ENCODE measurements at places on chromosomes 7 and 10. TPM values are rescaled to one million over a fixed set of nuclear protein-coding genes. Genes with fewer than 3 reads are reported as not detected.

GRCh38 chr10:90674928-90675327, 182.9 kb downstream of the HTR7 start:
- DNase-seq, result peak; percentile 32

DNA sequence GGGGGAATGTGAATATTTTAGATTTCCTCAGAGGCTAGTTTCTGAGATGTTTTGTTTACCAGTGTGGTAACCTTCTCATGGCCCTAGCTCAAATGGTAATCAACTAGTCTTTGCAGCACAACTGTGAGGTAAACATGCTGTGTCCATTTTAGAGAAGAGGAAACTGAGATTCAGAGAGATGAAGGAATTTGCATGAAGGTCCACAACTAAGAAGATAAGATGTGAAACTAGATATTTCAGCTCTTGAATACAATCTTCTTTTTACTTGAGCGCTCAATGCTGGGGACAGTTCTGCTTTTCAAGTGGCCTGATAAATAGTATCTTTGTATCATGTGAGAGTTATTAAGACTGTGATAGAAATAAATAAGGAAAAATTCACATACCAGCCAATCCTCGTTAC, 245.4 kb downstream of the AUTS2 start:
- DNase-seq, result no peak

- DNase-seq, result no peak
Measured at GRCh38 chr7:50862302-50862701, 79.6 kb upstream of the GRB10 start.

DNA sequence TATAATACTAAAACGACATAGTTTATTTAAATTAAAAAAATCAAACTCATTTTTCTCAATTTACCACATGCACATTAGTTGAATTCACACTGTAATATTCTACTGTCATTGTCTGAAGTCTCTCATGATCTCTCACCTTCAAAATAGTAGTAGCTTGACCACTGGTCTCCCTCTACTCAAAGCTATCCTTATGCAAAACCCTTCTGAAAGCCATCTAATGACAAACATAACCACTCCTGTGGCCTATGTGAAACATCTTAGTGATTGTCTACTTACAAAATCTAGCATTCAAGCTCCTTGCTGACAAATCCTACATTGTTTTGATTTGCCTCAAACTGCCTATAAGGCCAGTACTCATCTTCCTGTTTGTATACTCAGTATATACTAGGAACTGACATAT, 606.0 kb upstream of the GHITM start:
- DNase-seq, result no peak

DNA sequence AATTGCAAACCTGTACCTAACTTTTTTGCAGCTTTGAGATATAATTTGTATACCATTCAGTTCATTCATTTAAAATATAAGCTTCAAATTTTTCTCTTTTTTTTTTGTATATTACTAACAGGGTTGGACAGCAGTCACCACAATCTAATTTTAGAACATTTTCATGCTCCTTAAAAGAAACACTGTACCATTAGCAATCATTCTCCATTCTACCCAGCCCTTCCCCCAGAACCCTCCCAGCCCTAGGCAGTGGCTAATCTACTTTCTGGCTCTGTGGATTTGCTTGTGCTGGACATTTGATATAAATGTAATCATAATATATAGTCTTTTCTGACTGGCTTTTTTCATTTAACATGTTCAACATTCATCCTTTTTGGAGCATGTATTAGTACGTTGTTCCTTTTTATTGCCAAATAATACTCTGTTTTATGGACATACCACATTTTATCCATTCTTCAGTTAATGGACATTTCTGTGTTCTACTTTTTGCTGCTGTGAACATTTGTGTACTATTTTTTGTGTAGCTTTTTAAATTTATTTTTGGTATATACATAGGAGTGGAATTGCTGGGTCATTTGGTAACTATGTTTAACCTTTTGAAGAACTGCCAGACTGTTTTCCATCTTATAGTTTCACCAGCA, 40.9 kb upstream of the ST7 start:
- no peak for DNase-seq

DNA sequence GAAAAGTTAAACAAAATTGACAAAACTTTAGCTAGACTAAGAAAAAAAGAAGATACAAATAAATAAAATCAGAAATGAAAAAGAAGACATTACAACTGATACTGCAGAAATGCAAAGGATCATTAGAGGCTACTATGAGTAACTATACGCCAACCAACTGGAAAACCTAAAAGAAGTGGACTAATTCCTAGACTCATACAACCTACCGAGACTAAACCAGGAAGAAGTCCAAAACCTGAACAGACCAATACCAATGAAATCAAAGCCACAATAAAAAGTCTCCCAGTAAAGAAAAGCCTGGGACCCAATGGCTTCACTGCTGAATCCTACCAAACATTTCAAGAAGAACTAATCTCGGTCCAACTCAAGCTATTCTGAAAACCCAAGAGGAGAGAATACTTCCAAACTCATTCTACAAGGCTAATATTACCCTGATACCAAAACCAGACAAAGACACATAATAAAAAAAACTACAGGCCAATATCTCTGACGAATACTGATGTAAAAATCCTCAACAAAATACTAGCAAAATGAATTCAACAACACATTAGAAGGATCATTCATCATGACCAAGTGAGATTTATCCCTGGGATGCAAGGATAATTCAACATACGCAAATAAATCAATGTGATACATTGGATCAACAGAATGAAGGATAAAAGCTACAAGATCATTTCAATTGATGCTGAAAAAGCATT, 20.3 kb downstream of the ELAPOR2 start:
- no peak for DNase-seq

GRCh38 chr10:4067931-4068561, 283.0 kb upstream of the KLF6 start:
- DNase-seq, result no peak

GRCh38 chr10:104895981-104896380, 254.9 kb downstream of the SORCS3 start:
- DNase-seq, result no peak

GRCh38 chr7:786472-787255, 45.6 kb upstream of the SUN1 start:
- peak; percentile 69 for DNase-seq

OR2A5 gene
- not detected for polyA plus RNA-seq

DNA sequence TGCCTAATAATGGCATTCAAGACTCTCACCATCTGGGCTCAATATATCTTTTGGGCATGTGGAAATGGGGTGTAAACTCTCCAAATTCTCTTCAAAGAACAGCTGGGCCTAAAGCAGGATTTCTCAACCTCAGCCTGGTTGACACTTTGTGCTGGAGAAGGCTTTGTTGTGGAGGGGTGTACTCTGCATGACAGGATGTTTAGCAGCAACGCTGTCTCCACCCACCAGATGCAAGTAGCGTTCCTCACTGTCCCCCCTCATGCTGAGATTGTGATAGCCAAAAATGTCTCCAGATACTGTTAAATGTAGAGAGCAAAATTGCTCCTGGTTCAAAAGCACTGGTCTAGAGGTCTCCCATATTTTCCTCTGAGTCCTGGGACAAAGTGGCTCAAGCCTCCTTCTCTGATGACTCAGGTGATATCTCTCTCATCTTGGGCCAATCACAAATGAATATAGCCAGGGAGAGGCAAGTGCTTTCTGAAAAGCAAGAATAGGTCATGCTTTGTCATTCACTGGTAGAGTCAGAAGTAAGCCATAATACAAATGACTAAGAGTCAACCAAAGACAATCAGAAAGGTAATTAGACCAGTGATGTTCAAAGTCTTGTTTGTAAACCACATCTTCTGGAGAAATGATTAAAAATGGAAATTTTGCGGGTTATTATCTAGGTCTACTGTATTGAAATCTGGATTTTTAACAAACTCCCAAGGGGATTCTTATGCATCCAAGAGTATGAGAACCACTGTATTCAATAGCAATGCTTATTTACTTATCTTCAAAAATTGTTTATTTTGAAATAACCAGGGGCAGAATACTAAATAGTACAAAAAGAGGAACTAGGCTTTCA, 330.8 kb downstream of the PTEN start:
- DNase-seq, result no peak

DNA sequence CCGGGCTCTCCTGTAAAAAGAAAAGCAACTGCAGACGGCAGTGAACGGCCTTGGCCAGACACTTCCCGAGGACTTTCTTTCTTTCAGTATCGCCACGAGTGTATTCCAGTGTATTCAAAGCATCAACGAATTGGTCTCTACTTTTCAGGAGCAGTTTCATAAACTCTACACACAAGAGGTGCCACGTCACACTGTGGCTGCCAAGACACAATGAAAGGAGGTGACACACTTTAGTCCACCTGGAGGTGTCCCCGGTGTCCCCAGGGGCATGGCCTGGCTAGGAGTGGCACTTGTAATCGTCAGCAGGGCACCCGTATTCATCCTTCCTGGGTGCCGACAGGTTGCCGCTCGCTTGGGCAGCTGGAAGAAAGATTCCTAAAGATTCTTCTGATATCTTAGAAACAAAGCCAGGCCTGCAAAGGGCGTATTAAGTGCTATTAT, 5.0 kb downstream of the TNS3 start:
- DNase-seq, result no peak

GRCh38 chr7:129401228-129401966, 32.8 kb upstream of the STRIP2 start:
- peak; percentile 24 for DNase-seq

- DNase-seq, result peak; percentile 63
Measured at GRCh38 chr10:97406064-97406463, 4.9 kb upstream of the RRP12 start.

DNA sequence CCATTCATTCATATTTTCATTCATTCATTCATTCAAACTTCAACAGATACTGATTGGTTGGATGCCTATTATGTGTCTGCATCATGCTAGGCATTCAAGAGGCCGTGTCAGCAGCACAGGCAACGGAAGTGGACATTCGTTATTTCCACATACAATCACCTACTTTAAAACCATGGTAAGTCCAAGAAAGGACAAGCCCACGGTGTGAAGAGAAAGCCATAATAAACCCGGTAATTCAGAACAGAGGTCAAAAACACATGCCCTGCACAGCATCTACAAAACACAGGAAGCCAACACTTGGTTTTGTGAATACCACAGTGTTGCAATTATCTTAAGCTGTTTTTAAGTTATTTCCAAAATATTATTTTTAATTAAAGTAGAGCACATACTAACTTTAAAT, 126.7 kb downstream of the GLI3 start:
- no peak for DNase-seq

GRCh38 chr10:49595003-49595712, 15.0 kb upstream of the SLC18A3 start:
- DNase-seq, result no peak

GRCh38 chr10:18582803-18583202, 68.6 kb downstream of the NSUN6 start:
- no peak for DNase-seq

PARD3 gene
- polyA plus RNA-seq, result 41.9 TPM

DNA sequence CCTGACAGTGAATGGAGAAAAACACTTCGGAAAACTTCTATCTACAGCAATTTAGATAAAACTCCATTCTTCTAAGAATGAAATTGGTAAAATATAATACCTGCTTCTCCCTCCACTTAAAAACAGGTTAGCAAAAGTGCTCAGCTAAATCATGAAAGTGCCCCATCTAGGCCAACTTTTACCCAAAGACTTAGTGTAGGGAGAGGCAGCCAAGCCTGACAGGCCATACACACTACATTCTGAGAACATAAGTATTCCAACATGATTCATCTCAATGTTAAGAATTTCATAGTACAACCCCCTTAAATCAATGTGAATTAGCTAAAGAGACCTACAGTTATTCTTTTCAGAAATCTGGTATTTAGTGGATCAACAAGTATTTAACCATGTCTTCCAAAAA, 7.2 kb downstream of the FAM3C start:
- DNase-seq, result no peak

- DNase-seq, result no peak
Measured at GRCh38 chr7:2190531-2190930, 42.2 kb downstream of the MAD1L1 start.

DNA sequence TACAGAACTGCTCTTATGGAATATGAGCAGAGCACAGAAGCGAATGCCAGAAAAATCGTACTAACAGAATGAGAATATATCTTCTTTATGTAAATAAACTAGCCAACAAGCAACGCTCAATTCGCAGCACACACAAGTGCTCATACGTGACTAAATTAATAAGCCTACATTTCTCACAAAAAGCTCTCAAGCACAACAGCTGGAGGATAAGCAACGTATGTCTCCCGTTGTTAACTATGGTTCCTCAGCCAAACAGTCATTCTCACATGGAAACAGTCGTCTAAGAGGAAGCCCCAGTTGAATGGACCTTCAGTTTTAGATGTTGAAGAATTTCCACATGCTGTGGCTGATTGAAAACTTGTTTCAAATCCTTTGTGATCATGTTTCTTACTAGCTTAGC, 110.4 kb downstream of the PKD1L1 start:
- peak; percentile 77 for DNase-seq

DNA sequence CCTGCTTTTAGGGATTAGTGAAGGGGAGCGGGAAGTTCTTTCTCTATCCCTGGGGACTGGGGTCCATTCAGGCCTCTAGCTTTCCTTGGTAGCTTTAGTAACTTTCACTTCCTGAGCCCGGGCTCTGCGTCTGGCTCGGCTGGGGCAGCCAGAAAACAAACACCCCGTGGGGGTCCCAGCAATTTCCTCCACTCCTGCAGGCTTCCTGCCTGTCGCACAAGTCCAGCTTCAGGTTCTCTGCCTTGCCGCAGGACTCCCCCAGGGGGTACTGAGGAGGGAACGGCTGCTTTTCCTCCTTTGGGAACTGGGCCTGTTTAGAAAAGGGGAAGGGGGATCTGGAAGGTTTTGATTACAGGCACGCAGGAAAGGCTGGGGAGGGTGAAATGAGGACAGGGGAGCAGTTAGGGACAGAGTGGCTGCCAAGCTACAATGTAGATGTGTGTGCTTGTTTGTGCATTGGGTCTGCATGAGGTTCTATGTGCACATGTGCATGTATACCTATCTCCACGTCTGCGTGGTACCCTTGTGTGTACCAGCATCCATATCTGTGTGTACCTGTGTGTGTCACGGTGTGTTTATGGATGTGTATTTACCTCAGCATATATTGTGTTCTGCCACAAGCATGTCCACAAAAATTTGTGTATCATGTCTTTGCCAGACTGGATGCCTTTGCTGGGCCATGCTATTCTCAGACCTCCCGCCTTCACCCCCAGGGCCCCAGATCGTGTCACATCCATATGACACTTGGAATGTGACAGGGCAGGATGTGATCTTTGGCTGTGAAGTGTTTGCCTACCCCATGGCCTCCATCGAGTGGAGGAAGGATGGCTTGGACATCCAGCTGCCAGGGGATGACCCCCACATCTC, 2.0 kb downstream of the KAZALD1 start:
- DNase-seq, result no peak

NMT2 gene
- 21.3 TPM for polyA plus RNA-seq

CCDC6 gene
- polyA plus RNA-seq, result 17.7 TPM

FOXP2 gene
- 13.3 TPM for polyA plus RNA-seq
